ENCODE measurements at places on chromosomes 5 and 9.

- DNase-seq, result no peak
Observed at GRCh38 chr9:19155106-19155935, 28.0 kb upstream of the PLIN2 start.

- no peak for DNase-seq
Observed at GRCh38 chr5:38527475-38527874, 29.0 kb downstream of the LIFR start.

DNA sequence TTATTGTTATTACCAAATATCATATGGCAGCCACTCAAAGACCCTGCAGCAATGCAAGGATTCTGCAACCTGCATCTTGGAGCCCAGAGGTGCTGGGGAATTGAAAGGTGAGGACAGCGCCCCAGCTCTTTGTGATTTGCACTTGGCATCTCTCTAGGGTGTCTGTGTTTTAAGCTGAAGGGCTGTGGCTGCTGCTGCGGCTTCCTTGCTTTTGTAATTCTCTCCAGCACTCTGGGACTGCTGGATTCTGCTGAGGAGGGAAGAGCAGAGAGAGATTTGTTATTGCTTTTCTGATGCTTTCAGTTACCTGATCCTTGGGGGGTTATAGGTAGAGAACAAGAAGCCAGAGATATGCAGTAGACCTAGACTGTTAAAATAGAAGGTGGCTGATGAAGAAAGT lies 562.4 kb downstream of the EBF1 start:
- no peak for DNase-seq

- DNase-seq, result peak; percentile 44
Observed at GRCh38 chr5:141412854-141413539, at the start of gene PCDHGA10. Gene PCDHGA10 (plus strand): TSS chr5:141412987. CDS start chr5:141413176, 189 bp downstream.

Data from activated CD4-positive, alpha-beta T cell treated with anti-CD3 and anti-CD28 coated beads for 24 hours (primary cell).